Epithelial cell of proximal tubule (primary cell): ENCODE measurements at places on chromosomes 13 and 19. TPM values are rescaled to one million over a fixed set of nuclear protein-coding genes. Genes with fewer than 3 reads are reported as not detected.

ARL11 gene
- total RNA-seq: 0.06 and 0.07 TPM in 2 replicates

MAB21L1 gene
- 0.07 TPM in 1 of 2 replicates, not detected in the other for total RNA-seq

SLC17A7 gene
- not detected in 2 replicates for total RNA-seq

DNA sequence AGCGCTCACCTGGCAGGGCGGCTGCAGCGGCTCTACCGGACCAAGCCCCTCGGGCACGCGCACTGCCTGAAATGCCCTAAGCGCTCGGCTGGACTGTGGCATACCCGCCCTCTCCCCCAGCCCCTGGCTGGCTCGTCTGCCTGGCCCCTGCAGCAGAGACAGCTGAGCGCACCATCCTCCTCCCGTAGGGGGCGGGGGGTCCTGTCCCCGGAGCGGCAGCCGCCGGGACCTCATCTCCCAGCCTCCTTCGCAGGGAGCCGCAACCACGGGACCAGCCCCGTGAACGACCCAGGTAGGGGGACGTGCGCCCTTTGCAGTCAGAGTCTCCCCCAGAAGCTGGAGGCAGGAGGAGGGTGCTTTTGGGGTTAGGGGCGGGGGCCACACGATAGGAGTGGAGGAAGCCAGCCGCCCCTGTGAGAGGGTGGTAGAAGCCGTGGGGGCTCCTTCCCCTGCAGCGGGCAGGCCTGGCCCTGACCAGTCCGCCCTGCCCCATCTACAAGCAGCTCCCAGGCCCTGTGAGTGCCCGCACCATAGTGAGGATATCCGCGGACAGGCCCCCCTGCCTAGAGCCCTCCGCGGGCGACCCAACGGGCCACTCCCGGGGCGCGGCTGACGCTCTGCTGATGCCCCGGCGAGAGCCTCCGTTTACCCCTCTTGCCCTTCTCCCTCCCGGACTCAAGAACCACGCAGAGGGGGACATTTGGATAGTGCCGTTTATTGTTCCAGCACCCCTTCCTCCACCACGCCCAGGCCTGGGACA lies 34.2 kb downstream of the ZNF787 start:
- DNase-seq: no peak

GRCh38 chr13:31225998-31226675 lies 26.4 kb downstream of the B3GLCT start:
- no peak for DNase-seq

DNA sequence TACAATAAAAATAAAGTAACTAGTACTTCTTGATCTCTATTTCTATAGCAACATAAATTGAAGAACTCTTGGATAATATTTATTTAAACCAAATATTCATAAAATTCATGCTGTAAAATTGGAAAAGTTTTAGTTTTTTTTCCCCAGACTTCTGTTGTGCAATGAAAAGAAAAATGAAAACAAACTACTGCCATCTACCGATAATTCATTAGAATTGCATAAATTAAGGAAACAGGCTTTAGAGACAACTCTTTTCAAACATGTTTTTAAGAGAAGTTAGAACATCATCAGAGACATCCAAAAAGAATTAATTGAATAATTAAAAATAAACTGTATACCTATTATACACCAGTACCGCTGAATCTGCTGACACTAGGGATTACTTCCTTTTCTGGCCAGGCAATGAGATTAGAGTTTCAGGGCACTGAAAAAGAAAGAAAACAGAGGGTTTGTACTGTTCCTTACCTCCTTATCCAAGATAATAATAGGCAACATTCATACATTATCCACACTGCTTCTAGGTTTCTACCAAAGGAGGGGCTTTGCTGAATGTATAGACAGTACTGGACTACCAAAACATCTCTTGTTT lies 4.9 kb downstream of the CCDC122 start:
- DNase-seq: no peak

RNASEH2A gene
- total RNA-seq: 49.6 and 62.7 TPM in 2 replicates

GRCh38 chr13:43877766-43878165 lies 1.8 kb downstream of the CCDC122 start:
- DNase-seq: no peak

DNA sequence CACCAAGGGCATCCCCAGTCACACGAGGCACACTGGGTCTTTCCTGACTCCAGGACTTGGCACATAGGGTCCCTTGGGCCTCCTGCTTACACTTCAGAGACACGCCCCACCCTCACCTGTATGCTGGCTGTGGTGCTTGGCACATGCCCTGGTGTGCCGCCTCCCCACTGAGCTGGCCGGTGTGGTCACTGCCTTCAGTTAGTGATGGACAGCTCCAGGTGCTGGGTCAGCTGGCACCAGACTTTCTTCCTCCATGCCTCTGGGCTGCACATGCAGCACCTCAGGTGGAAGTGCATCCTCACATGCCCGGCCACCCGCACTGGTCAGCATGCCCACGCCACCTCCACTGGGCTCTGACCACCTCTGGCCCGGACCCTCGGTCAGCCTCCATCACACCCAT lies 52.9 kb downstream of the KLF2 start:
- no peak for DNase-seq

PRTN3 gene
- total RNA-seq: not detected in 2 replicates

ZFR2 gene
- not detected in 2 replicates for total RNA-seq

CNMD gene
- 2.6 TPM in 1 of 2 replicates, not detected in the other for total RNA-seq

SUGP1 gene
- total RNA-seq: 30.0 and 32.2 TPM in 2 replicates

DNA sequence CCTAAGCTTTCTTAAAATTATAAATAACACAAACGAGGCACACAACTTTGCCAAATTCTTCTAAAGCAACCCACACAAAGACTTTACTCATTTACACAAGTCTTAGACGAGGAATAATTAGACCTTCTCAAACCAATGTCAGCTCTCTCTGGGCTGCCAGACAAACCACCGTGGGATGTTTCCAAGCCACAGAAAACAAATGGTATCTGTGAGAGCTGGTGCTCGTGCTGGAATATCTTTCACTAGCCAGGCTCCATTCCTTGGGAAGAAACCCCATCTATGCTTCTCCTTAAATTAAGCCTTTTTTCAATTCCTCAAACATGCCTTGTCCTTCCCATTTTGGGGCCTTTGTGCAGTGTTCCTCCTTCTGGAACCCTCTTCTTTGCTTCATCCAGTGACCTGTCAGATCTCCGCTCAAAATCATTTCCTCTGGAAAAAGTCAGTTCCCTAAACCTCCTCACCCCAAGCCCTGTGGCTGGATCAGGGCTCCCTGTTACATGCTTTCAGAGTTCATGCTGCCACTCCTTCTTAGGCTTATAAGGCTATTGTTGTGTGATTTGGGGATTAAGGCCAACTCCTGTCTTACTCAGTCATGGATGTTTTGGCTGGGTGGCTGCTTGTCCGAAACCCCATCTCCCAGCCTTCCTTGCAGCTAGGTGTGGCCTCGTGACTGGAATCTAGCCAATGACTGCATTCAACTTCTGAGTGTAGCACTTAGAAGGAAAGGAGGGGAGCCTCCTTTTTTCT lies 64.2 kb upstream of the GTF2F2 start:
- DNase-seq: no peak

DNA sequence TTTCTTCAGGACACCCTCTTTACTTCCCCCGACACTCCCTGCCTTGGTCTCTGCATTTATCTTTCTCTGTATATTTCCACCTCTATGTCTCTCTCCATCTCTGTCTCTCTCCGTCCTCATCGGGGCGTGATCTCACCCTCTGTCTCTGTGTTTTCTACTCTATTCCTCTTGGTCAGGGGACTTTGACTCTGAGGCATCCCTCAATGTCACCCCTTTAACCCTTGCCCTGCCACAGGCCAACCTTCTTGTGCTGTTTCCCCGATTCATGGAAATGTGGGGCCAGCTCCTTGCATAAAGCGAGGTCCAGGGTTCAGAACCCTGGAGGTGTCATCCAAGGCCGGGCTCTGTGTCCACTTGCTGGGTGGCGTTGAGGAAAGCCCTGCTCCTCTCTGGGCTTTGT lies 46.8 kb downstream of the COLGALT1 start:
- no peak for DNase-seq

VSTM1 gene
- 0.75 TPM in 1 of 2 replicates, not detected in the other for total RNA-seq

MTIF3 gene
- total RNA-seq: 50.0 and 59.0 TPM in 2 replicates

DNA sequence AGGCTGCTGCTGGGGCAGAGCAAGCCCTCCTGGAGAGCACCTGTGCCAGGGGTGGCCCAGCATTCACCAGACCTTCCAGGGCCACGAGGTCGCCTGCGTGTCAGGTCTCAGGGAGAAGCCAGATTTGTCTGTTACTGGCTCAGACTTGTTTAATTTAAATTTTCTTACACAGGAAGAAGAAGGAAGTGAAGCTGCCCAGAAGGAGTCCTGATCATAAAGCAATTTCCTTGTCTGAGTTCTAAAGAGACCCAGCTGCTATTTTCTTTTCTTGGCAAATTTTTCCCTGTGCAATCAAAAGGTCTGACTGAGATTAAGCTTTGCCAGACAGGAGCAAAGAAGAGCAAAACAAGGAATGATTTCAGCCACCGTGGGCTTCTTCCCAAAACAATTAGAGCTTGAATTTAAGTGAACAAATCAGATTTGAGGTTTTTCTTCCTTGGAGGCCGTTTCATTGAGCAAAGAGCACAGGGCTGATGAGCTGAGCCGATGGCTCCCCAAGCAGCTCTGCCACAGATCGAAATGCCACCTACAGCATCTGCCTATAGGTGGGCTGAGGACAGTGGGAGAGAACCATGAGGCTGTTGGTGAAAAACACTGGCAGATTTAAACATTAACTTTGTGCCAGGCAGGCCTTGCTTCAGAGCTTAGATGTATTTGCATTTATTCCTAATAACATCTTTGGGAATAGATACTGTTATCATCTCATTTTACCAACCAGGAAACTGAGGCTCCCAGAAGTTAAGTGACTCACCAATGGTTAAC lies 40.1 kb downstream of the HSPH1 start:
- DNase-seq: no peak

GYS1 gene
- 42.2 and 42.4 TPM in 2 replicates for total RNA-seq

DNA sequence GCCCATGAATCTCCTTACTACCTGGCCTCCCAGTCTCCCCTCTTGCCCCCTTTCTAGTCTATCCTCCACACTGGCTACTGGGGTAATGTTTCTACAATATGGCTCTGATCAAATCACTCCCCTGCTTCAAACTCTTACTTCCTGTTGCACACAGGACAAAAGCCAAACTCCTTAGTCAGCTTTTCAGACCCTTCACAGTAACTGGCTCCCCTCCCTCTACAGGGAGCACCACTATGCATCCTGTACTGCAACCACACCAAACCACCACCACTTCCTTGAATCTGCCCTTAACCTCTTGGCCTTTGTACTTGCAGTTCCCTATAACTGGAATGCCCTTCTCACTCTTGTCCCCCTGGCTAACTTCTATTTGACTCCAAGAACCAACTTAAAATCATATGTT lies 32.2 kb downstream of the DEDD2 start:
- no peak for DNase-seq

- no peak for DNase-seq
Measured at GRCh38 chr19:9936326-9937000, at the start of gene OLFM2. TSS of gene OLFM2 (minus strand) at chr19:9936515. CDS start at chr19:9936366, 149 bp downstream.

C1QTNF9B gene
- not detected in 2 replicates for total RNA-seq

DNA sequence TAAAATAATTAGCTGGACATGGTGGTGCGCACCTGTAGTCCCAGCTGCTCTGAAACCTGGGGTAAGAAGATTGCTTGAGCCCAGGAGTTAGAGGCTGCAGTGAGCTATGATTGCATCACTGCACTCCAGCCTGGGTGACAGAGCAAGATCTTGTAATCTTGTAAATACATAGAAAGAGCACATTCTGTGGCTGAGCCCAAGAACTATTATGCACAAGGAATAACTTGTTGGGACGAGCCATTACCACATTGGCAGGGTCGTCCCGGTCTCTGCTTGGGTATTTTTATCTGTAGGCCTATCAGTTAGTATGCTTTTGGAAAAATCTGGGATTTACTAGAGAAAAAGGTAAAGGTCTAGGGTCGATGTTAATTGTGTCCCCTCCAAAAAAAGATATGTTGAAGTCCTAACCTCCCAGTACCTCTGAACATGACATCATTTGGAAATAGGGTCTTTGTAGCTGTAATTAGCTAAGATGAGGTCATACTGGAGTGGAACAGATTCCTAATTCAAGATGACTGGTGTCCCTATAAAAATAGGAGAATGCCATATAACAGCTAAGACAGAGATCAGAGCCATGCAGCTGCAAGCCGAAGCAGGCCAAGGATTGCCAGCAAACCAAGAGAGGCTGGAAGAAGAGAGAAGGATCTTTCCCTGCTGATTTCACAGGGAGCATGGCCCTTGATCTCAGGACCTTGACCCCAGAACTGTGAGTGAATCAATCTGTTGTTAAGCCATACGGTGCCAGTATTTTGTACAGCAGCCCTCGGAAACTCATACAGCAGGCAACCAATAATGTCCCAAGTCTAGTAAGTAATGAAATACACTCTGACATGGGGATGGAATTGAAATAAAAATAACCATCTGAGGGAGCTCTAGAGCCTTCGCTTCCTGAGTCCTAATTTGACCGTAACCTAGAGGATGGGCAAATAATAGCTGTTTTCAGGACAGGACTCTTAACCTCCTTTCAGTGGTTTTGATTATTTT lies 77.0 kb downstream of the TM9SF2 start:
- DNase-seq: no peak

DNA sequence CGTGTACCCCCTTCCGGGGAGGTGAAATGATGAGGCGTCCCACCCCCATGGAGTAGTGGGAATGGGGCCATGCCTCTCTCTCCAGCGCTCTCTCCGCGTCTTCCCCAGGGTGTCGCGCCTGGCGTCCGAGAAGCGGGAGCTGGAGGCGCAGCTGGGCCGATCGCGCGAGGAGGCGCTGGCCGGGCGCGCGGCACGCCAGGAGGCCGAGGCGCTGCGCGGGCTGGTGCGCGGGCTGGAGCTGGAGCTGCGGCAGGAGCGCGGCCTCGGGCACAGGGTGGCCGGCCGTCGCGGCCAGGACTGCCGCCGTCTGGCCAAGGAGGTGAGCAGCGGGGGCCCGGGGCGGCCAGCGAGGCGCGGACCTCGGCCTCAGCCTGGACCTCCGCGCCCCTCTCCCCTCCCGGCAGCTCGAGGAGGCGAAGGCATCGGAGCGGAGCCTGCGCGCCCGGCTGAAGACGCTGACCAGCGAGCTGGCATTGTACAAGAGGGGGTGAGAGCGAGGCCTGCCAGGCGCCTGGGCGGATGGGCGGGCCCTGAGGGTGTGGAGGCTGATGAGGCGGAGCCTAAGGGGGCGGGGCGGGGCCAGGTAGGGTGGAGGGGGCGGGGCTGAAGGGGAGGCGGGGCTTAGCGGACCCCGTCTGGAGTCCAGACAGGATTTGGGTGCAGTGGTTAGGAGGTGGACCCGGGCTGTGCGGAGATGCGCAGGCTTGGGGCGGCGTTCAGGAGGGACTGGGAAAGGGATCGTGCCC lies 7.7 kb downstream of the PGLYRP1 start:
- DNase-seq: no peak

SLC8A2 gene
- total RNA-seq: not detected in 2 replicates

GRCh38 chr13:80824229-80824628 lies 483.3 kb upstream of the SPRY2 start:
- no peak for DNase-seq

ZSCAN4 gene
- total RNA-seq: not detected in 2 replicates
